Karpas-422 (cell line): ENCODE measurements at places on chromosomes 7 and 10. TPM values are rescaled to one million over a fixed set of nuclear protein-coding genes. Genes with fewer than 3 reads are reported as not detected.

IGF2BP3 gene
- total RNA-seq: 61.5 and 120 TPM in 2 replicates

TMEM213 gene
- total RNA-seq: not detected in 2 replicates

CALY gene
- not detected in 2 replicates for total RNA-seq

PTER gene
- 24.4 and 40.1 TPM in 2 replicates for total RNA-seq

COL28A1 gene
- 0.69 TPM in 1 of 2 replicates, not detected in the other for total RNA-seq

SPDYE18 gene
- total RNA-seq: not detected in 2 replicates

GIMAP1 gene
- total RNA-seq: 0.07 TPM in 1 of 2 replicates, not detected in the other

MDFIC gene
- total RNA-seq: not detected in 2 replicates
